GOT3 (cell line): ENCODE measurements at places on chromosomes 3 and 15.

GRCh38 chr3:150006794-150007193 is 36.1 kb upstream of the PFN2 start:
- no peak for DNase-seq

GRCh38 chr3:12349895-12350811 is 61.3 kb downstream of the PPARG start:
- DNase-seq, result no peak

DNA sequence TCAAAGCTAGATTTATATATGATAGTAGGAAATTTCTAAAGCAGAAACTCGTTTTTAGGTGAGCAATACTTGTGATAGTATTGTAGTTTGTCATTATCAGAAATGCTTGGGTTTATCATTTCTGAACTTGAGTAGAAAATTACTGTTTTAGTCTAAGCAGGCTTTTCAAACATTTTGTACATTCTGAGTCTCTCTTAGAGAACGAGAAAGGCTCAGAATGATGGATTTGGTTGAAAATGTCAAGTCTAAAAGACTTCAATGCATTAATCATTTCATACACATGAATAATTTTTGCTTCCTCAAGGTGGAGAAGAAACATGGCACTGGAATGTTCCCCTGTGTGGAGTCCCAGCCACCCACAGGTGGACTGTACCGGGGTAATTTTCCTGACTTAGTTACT is 387.1 kb downstream of the NAALADL2 start:
- no peak for DNase-seq

DNA sequence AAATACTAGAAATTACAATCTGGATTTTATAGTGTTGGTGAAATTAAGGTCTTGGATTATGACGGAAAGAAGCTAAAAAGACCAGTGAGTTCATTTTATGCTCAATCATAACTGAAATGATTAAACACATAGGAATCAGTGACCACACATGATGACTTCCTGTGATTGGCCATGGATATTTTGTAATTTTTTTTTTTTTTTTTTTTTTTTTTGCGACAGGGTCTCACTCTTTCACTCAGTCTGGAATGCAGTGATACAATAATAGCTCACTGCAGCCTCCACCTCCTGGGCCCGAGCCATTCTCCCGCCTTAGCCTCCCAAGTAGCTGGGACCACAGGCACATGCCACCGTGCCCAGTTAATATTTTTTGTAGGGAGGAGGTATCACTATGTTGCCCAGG is 47.4 kb downstream of the PAQR5 start:
- no peak for DNase-seq

DNA sequence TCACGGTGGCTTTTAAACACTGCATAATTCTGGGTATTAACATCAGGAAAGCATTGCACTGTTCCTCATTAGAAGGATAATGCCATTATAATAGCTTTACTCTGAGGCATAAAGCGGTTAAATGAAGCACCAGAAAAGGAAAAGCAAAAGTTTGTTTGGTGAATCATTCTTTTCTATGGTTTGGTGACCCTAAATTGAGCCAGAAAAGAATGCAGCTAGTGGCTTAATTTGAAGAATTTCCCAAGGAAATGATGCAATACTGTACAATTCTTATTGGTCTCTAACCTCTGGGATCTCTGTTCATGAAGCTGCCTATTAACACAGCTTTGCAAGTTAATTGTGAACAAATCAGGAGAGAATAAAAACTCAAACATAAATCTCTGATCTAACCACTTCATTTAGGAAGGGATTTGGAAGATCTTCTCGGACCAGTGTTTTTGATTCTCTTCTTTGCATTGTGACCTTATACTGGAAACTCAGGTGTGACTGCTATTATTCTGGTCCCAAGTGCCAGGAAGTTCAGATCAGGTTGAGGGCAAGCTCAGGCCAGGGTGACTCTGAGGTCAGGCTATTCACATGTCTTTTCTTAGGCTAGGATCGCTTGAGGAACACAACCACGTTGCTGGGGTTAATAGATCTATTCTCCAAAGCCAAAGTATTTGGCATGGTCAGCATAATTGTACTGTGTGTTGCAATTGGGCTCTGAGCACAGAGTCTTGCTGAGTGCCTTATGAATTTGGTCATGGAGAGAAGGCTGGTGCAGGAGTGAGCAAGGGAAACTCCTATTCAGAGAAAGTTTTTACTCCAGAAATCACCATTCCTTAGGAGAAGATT is 11.3 kb upstream of the DLG1 start:
- DNase-seq, result no peak

GRCh38 chr3:99901200-99901926 is 83.7 kb downstream of the CMSS1 start:
- no peak for DNase-seq

DNA sequence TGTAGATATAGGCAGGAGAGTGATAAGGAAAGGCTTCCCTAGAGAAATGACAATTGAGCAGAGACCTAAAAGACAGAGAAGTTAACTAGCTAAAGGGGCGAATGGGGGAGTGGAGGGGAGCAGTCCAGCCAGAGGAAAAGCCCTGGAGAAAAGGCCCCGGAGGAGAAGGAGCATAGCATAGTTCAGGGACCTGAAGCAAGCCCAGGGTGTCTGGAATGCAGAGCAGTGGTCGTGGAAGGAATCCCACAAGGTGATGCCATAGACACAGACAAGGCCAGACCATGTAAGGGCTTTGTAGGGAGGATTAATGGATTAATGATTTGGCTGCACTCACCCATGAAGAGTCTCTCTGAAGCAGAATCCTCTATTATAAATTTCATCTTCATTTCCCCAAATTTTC is 45.8 kb upstream of the LRRN1 start:
- no peak for DNase-seq

DNA sequence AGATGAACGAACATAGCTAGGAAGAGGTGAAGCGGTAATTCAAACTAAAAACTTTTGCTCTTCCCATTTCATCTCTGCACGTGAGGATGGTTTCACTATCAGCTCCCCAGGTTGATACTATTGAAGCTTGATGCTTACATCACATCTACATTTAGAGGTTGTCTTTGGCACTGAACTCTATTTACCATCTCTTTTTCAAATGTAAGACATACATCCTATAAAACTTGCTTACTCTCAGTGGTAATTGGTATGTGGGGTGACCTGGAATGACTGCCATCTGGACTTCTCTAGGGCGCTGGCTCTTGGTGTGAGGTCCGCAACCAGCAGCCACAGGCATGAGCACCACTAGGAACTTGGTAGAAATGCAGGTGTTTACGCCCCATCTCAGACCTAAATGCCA is 118.1 kb downstream of the AKAP13 start:
- no peak for DNase-seq

DNA sequence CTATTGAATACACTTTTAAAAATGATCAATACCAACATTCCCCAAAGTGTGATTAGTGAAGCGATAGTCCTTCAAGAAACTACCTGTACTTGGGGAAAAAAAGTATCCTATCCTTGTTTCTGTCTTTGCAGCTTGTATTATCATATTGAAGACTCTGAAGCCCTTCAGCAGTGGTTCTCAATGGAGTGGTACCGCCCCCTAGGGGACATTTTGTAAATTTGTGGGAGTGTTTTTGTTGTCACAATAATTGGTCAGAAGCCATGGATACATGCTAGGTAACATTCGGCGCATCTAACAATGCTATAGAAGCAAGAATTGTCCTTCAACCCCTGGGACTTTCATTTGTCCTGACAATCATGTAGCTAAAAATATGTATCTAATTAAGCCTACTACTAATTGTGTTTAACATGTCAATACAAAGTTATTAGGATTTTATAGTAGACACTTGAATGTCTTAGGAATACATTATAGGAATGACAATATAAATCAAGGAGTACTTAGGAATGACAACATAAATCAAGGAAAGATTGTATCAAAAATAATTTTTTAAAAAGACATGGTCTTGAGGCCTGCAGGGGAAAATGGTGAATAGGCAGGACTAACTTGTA is 53.7 kb downstream of the NMD3 start:
- DNase-seq, result no peak
